HFFc6 (cell line): ENCODE measurements at places on chromosomes 11 and 22.

DNA sequence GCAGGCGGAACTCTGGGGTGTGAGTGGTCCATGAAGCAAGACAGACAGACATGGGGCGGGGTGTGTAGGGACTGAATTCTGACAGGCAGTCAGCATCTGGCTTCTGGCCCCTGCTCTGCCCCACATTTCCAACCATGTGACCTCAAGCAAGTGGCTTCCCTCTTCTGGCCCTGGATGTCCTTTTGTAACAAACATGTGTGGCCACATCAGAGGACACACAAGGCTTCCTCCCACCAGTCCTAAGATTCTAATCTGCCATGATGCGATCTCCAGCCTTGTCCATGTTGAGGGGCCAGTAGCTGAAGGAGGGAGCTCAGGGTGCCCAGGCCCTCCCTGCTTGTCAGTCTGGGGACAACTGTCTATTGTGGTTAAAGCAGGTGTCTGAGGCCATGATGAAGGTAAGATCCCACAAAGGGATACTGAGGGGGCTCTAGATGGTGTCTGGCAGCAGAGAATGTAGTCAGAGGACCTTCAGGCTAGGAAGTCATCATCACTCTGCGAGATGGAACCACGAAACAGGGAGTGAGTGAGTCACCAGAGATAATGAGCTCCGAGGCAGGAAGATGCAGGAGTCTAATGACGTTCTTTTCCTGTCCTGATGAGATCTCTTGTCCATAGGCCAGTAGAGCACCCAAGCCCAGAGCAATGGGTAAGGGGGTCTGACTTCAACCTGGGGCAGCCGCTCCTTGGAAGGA, 27.4 kb downstream of the DRD2 start:
- DNase-seq, result peak; percentile 25

DNA sequence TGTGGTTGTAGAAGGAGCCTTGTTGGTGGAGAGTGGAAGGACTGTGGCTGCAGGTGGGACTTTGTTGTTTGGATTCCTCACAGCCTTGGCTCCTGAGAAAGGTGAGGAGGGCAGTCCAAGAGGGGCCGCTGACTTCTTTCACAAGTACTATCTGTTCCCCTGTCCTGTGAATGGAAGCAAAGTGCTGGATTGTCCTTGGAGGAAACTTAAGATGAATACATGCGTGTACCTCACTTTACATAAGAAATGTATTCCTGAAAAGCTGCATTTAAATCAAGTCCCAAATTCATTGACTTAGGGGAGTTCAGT, 2.4 kb downstream of the FUT4 start:
- no peak for DNase-seq

DNA sequence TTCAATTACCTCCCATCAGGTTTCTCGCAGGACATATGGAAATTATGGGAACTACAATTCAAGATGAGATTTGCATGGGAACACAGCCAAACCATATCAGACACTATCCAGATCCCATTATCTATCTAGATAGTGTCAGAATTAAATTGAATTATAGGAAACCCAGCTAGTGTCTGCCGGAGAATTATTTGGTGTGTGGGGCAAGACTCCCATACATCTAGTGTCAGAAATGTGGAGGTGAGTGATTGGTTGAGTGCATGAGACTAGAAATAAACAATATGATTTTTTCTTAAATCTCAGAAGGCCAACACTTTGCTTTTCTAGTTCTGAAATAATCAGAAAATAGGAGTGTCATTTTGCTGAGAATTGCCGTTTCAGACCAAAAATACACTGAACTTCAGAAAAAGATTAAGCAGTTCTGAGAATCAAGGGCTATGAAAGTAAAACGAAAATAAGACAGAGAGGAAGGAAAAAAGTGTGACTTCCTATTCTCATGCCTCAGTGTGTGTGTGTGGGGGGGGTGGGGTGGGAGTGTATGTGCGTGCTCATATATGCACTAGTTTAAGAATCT, 21.3 kb downstream of the CASP12 start:
- no peak for DNase-seq

GRCh38 chr11:24005202-24005876, 491.5 kb upstream of the LUZP2 start:
- no peak for DNase-seq

DNA sequence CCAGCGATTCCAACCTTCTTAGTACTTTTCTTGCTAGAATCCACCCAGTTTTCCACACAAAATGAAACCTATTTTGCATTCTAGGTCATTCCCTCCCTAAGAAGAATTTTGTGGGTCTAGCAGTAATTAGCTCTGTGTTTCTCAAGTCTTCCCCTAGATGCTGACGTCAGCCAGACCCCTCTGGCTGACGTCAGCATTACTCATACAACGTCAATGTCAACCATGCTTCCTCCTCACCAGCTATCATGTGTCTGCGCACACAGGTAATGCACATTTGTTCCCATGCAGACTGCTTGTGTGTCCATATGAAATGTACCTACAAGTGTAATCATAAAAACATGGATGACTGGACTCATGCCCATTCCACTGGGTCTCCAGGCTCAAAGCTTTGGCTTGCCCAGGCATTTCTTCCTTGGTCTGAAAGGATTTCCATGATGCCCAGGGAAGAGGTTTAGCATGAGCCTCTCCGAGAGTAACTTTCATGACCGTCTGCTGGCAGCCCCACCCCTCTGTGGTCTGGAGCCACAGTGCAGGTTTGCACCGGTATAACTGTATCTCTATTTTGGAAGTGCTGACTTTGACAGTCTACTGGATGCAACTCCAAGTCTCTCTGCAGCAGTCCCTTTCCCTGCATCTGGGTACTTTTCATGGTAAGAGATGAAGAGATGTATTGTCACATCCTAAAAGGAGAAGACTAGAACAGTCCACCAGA, 58.6 kb downstream of the DSCAML1 start:
- no peak for DNase-seq

DNA sequence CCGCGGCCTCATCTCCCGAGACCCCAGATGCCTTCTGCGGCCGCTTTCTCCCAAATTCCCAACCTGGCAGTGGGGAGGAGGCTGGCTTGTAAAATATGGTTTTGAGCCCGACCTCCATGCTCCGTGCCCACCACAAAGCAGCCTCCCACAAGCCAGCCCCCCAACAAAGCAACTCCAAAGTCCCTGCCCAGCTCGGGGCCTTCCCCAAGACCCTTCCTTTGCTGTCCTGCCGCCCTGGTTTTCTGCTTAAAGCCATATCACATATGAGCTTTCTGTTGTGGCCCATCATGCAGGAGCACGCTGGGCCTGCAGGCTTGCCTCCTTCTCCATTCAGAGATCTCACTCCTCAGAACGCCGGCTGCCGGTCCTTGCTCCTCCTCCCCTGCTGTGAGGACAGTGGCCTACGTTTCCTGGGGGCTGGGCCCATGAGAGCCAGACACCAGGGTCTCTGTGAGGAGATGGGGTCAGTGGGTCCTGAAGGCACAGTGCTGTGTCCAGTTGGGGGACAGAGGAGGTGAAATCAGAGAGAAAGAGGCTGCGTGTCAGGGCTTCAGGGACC, 680.0 kb downstream of the BRD1 start:
- no peak for DNase-seq
